Ovary (tissue), 10 donors: ENCODE measurements at places on chromosomes 2 and 18. TPM values are rescaled to one million over a fixed set of nuclear protein-coding genes. Genes with fewer than 3 reads are reported as not detected.

The PPP3R1 gene
- total RNA-seq, result 22.5 TPM

DNA sequence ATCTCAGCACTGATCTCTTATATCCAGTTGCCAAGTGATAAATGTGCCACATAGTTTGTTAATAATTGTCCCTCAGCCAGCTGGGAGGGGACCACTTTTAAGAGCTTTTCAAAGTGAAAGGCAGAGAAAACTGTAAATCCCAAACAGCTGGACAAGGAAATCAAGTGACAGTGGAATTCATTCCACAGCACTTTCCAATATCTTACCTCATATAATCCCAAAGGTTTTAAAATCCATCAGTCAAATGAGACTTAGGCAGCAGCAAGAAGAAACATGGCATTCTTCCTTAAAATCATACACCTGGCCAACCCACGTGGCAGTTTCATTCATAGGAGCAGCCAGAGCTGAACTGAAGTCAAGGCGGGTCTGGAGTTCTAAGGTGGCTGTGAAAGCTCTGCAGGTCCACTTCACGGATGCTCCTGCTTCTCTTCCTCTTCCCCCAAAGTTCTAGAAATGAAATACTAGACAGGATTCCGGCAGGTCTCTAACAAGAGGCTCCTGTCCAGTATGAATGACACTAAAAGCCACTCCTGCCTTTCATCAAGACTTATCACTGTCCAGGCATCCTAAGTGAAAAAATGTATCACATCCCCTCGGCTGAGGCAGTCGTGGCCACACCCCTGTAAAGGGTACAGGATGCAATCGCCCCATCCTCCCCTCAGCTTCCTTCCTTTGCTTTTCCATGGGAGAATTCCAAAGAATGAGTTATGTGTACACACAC is 190.4 kb upstream of the STK17B start:
- DNase-seq, result no peak

- DNase-seq, result peak; percentile 58
These were observed 1.1 kb upstream of the SEH1L start for GRCh38 chr18:12946549-12947284.

DNA sequence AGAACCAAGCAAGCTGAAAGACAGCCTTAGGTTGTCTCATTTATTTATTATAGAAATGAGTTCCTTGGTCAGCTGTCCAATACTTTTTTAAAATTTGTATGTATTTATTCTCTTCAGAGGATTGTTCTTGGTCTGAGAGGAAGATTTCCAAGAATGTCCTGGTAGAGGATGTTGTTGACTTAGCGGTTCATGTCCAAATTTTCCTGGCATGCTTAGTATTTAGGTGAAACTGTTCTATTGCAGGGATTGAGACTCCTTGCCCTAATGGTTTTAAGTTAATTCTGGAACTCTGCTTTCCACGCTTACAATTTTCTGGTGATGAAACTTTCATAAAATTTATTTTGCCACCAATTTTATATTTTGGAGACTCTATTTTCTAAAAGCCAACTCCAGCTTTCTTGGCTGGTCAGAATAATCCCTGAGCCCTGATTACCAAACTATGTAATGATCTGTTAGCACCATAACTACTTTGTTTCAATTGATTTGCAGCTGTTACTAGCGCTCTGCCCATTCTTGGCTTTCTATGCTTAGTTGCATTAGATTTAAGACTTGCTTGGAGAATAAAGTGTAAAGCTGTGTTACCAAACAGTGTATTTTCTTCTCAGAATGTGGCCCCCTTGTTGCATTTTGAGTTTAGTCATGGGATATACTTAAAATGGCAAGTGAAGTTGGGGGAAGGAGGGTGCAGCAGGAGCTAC is 1868.8 kb upstream of the CELF4 start:
- no peak for DNase-seq

The GPR35 gene
- total RNA-seq, result 2.3 TPM
